ENCODE measurements at places on chromosomes 6 and 20. TPM values are rescaled to one million over a fixed set of nuclear protein-coding genes. Genes with fewer than 3 reads are reported as not detected.
A peak's percentile ranks its signal among the peaks of the same experiment; 100 is the strongest.

DNA sequence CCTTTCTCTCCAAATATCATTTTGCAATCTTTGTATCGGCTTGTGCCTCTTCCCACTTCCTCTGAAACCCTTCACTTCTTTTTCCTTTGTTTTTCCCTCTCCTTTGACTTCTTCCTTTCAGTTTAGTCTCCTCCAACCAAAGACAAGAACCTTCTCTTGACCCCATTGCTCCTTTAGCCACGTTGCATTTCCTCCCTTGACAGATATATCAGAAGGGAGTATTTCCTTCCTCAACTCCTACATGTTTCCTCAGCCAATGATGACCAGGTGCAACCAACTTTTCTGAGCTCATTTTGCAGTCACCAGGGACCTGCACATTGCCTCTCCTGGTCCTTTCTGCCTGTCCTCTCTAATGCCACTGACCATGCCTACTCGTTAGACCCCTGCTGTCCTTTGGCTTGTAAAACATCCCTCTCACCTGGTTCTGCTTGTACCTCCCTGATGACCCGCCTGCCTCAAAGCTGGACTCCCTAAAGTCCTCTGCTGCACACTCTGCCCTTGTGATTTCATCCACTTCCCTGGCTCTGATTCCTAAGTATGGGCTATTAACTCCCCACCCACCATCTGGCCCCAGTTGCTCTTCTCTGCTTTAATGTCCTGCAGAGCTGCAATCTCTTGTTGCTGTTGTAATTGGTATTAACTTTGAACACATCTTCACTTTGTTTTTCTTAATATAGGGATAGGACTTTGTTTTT, 27.4 kb downstream of the SLC22A16 start:
- no peak for DNase-seq

DNA sequence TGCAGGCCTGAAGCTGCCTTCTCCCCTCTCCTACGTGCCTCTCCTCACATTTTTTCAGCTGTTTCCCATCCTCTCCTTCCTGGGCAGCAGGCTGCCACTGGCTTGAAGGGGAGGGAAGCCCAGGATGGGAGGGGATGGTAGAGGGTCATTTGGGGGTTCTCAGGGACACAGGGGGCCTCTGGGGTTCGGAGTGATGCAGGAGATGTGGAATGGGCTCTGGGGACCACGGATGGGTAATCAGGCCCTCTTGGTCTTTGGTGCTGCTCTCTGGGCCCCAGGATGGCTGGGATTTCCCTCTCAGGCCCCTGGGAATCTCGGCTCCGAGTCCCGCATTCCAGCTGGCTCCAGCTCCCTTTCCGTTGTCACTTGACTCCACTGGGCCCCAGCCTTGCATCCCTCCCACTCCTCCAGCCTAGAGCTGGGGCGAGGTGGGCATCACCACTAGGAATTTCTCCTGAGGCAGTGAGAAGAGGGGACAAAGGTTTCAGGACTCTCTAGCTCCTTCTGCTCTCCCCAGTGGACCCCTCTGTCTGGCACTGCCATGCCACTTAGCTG, 2.0 kb upstream of the DDR1 start:
- no peak for DNase-seq

DNA sequence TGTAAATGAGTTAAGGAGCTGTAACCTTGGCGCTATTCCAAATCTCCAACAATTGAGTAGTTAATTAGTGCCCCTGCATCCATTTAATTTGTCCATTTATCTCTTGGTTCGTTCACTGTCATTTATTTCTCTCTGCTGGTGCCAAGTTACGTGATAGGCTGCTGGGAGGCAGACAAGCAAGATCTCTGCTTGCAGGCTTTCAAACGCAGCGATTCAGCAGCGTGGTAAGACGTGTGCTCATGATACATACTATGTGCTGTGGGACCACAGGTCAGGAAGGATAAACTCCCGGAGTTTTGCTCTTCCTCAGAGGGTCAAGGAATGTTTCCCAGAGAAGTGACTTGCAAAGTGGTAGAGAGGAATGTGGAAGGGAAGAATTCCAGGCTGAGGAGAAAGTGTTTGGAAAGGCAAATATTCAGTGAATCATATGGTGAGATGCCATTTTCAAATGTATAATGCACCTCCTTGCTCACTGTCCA, 46.4 kb downstream of the UTRN start:
- no peak for DNase-seq

DNA sequence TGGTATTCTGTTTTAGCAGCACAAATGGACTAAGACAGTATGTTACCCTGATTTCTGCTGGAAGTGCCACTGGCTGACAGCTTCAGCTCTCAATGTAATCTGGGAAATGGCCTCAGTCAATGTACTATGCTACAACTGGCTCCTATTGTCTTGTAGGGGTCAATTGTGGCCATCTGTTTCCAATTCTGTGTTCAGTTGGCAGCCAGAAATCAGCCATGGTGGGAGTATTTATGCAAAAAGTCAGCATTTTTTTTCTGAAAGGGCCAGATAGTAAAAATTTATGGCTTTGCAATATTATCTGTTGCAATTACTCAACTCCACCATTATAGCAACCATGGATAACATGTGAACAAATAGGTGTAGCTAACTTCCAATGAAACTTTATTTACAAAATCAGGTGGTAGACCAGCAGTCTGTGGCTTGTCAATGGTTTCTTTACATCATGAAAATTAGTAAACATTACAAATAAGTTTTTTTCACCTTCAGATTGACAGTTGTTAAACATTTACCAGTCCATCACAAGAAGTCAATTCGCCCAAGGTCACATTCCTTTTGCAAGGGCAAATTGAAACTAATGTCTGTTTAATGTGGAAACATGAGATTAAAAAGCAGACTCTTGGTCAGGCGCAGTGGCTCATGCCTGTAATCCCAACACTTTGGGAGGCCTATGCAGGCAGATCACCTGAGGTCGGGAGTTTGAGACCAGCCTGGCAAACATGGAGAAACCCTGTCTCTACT, 58.3 kb upstream of the TSHZ2 start:
- no peak for DNase-seq

RAET1E gene
- total RNA-seq = 5.5 TPM

GRCh38 chr6:106885679-106886078, 88.8 kb downstream of the CD24 start:
- no peak for DNase-seq

TBC1D22B gene
- total RNA-seq = 12.5 TPM

DNA sequence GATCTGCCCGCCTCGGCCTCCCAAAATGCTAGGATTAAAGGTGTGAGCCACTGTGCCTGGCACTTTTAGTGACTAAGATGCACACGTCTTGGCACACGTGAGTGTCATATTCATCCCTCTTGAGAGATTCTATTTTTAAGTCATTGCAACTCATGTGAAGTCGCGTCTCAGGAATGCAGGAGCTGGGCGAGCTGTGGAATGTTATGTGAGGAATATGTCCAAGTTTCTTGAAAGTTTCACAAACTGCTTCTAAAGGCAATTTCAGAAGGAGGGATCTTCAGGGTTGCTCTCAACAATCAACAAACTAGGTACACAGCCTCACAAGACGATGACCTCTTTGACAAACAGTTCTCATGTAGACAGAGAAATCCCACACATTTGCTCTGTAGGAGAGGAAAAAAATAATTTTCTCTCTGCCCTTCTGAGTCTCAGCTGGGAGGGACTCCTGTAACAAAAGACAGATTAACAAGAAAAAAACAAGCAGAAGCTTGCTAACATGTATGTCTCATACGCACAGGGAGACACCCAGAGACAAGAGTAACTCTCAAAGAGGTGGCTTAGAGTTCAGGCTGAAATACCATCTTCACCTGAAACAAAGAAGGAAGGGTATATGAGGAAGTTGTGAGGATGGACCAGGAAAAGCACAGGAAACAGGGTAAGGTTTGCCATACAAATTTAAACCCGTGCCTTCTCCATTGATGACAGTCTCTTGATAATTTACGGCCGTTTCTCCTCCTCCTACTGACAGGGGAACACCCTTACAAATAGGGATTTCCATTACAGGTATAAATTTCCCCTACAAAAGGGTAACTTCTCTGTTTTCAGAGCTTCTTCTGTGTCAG, 45.3 kb upstream of the FAM50B start:
- peak; percentile 54 for DNase-seq

DNA sequence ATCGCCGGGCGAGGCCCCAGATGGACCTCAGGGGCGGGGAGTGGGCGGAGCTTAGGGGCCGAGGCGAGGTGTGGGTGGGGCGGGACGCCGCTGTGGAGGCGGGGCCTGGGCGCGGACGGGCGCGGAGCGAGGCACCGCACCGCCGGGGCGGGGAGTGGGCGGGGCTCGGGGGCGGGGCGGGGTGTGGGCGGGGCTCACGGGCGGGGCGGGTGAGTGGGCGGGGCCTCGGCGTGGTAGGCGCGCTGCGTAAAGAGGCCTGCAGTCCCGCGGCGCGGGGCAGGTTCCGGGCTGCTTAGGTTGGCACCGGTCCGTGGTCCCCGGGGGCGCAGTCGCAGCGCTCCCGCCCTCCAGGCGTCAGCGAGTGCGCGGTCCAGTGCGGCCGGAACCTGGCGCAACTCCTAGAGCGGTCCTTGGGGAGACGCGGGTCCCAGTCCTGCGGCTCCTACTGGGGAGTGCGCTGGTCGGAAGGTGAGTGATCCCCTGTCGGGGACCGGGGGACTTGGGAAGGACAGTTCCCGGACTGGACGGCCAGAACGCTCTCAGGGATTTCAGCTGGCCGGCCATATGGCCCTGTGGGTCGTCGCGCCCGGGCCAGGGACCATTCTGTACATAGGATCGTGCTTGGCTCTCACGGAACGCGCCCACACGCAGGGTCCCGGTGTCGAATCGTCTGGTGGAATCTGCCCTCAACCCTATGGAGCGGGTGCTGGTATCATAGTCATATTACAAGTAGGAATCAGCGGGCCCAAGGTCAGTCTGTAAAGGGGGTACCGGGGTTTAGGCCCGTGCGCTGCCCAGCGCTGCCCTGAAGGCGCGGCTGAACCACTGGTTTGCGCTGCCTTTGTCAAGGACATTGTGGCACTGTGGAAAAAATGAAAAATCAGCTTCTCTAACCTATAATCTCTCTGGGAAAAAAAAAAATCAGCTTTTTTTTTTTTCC, at the start of gene NQO2:
Gene NQO2, plus strand, starts transcription at position 277 of the 940 bp plus-strand sequence. CDS start 6,659 bp downstream, outside the sequence.
- peak; percentile 93 for DNase-seq

DNA sequence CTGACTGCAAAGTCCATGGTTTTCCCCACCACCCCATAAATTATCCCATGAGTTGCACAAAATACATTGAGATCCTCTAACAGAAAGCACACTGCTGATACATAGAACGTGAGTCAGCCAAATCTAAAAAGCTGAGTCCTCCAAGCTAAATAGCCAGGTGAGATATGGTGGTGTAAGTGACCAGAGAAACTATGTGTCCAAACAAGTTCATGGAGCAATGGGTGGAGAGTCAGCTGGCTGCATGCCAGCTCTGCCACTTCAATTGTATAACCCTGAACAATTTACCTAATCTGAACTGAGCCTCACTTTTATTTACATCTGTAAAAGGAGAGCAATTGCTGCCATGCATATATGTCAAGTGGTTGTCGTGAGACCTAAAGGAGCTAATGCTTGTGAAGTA, 9.7 kb downstream of the SNAP25 start:
- DNase-seq = no peak

LY6G6C gene
- total RNA-seq = not detected

KDM1B gene
- 18.8 TPM for total RNA-seq

DNA sequence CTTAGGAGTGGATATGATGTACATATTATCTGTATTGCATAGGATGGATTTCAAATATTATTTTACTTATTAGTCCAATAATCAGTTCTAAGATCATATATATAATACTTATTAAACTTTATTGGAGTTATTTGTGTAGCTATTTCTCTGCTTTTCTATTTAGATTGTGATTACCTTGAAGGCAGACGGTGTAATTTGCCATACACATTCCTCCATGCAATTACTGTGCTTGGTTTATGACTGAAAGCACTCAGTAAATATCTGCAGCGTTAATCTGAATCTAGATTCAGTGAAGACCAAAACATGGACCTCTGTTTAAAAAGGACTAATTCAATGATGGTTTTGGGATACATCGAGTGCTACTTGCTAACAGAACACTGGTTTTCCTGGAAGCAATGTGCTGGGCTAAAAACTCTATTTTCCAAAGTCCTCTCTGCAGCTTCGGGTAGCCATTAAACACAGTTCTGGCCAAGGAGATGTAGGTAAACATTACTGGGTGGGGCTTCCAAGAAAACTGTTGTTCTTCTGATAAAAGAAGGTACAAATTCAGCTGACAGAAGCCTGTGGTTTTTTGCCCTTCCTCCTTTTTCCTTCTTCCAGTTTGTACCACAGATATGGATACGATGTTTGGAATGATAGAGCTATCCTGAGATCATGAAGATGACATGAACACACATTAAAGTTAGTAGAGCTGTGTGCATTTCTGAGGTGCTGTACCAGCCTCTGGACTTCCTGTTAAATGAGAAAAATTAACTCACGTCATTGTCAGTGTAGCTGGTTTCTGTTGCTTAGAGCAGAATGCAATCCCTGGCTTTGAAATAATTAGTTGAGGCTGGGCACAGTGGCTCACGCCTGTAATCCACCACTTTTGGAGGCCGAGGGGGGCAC, 136.5 kb upstream of the NUP153 start:
- no peak for DNase-seq

MMP24 gene
- 0.55 TPM for total RNA-seq

PNLDC1 gene
- not detected for total RNA-seq

- no peak for DNase-seq
Observed at GRCh38 chr6:31272436-31272835, 544 bp upstream of the HLA-C start.

DNA sequence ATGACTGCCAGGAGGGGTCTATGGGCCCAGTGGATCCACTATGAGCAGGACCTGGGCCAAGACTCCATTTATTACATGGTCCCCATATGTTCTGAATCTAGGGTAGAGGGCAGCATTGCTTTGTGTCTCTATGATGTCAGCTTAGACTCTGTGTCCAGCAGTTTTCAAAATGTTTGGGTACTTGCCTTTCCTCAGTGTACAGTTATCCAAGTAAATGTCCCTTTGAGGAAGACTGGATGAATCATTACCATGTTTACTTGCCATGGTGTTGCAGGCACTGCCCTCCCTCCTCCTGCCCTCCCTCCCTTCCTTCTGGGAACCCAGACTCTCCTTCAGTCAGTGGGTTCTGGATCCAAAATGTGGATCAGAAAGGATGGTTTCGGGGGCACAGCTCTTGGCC, 108.6 kb downstream of the NRN1 start:
- no peak for DNase-seq

Measured in ureter (tissue), 1 donor.